ENCODE measurements at places on chromosomes 4 and X.

- peak; percentile 41 for DNase-seq
These were observed 118.4 kb downstream of the DTHD1 start for GRCh38 chr4:36399762-36400353.

- DNase-seq, result no peak
These were observed 14.5 kb downstream of the TMEM131L start for GRCh38 chr4:153480704-153481103.

DNA sequence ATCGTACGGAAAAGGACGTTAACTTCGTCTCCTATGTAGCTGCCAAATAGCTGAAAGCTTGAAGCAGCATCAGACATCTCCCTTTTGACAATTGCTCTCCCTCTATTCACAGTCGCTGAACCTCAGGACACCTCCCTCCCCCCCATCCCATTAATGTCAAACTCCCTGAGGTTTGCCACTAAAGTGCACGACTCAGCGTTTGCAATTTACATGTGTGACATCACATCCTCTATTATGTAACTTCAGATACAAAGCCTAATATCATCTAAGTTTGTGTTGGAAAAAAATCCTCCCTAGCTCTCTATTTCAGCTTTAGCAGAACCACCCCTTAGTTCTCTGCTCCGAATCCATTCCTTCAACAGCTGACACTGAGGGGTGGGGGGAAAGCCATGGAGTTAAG is 5.5 kb upstream of the NR3C2 start:
- no peak for DNase-seq

GRCh38 chr4:78956975-78957374 is 17.7 kb upstream of the PAQR3 start:
- DNase-seq, result no peak

- no peak for DNase-seq
These were observed 63.9 kb downstream of the PLS3 start for GRCh38 chrX:115624916-115625315.

Data from endothelial cell (in vitro differentiated cells).